Tibial nerve (tissue), 4 donors: ENCODE measurements at places on chromosomes 16 and 17.
A peak's percentile ranks its signal among the peaks of the same experiment; 100 is the strongest.

- no peak for DNase-seq
Measured at GRCh38 chr16:50440531-50440930, 71.7 kb upstream of the BRD7 start.

DNA sequence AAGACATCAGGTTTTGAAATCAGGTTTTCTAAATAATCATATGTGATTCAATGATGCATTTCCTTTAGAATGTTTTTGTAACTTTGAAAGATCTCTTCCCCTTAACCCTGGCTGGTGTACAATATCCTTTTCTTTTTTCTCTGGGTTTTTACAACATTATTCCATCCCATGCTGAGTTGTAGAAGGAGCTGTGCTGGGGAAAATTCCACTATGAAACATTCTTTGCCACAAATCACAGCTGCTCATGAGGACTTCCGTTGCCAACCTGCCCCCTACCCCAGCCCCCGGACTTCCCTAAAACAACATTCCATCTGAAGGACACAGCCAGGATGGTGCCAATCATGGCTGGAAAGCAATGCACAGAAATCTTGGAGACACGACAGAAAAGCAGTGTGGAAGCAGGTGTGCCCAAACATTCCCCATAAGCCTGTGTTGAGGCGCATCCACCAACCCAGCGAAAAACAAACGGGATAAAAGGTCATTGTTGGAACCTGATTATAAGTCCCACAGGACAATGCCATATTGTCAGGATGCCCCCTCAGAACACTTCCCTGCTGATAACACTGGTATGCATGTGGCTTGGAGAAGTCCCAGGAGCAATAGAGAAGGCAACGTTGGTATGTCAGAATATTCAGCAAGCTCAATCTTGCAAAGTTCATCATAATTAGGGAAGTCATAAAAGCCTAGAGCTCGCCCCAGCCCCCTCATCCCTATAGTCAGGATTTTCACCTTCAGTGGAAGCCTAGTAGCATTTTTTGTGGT, 475.0 kb downstream of the HS3ST3B1 start:
- DNase-seq: no peak

GRCh38 chr17:29051194-29051593, 8.3 kb downstream of the PIPOX start:
- DNase-seq: no peak

- DNase-seq: no peak
Measured at GRCh38 chr17:48071654-48072053, 23.5 kb downstream of the NFE2L1 start.

DNA sequence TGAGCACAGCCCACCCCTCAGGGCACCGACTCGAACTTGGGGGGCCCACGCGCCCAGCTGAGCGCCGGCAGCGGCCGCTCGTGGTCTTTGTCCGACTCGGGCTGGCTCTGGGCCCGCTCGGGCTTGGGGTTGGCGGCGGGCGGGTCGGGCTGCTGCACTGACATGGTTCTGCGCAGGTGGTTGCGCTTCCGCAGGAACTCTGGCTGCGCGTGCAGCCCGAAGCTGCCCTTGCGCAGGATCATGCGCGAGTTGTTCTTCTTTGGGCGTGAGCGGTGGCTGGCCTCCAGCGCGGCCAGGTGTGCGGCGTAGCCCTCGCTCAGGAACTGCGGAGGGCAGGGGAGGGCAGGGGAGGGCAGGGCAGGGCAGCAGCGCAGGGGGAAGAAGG, 11.1 kb downstream of the PIMREG start:
- no peak for DNase-seq

DNA sequence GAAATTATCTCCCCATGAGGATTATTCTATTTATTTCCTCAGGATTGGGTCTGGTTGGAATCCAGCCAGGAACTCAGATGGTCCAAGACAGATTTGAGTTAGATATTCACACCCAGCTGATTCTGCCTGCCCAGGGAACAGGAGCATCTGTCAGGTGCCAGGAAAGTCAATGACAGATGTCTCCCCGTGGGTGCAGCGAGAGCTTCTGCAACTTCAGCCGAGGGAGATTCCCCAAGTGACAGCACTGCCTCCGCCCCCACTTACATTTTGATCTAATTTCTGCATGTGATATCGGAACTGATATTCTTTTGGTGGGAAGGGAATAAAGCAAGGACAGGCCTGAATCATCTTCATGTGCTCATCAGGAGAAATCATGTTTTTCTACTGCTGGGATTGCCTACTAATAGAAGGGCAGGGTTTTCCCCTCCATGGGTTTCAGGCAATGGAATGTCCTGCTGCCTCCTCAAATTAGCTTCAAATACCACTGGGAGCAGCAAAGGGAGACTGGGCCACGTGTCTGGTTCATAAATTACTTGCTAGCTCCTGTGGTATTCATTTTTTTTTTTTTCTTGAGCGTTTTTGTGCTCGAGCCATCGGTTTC, 15.7 kb upstream of the DHX8 start:
- DNase-seq: peak; percentile 59

DNA sequence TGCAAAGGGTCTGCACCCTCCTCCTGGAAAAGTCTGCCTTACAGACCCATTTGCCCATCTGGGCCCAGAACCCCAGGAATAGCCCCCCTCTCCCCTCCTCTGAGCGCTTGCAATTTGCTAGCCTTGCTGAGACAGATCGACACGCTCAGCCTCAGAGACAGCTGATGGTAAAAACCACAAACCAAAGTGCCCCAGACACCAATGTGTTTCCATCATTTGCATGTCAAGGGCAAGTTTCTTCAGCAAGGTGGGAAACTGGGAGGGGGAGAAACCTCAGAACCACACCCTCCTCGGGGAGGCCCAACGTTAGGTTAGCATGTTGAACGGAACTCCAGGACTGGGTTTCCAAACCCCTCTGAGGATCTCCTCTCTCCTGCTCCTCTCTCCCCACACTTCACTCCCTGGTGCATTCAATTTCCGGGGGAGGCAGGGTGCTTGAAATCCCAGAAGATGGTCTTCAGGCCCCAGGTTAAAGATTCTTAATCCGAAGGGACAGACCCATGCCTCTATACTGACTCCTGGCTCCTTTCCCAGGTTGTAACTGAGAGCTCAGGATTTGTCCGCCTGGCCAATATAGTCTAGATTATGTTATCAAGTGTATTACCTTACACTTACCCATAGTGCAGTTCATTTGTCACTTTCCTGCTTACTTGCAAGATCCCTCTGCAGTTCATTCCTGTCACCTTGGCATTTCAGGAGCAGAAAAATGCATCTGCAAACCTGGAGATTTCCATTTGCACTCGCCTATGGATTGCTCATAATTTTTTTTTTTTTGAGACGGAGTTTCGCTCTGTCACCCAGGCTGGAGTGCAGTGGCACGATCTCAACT, 1.3 kb upstream of the CUEDC1 start:
- DNase-seq: no peak

GRCh38 chr17:14057591-14057990, 11.7 kb upstream of the COX10 start:
- DNase-seq: no peak

GRCh38 chr16:56263711-56264608, 72.7 kb downstream of the GNAO1 start:
- no peak for DNase-seq

DNA sequence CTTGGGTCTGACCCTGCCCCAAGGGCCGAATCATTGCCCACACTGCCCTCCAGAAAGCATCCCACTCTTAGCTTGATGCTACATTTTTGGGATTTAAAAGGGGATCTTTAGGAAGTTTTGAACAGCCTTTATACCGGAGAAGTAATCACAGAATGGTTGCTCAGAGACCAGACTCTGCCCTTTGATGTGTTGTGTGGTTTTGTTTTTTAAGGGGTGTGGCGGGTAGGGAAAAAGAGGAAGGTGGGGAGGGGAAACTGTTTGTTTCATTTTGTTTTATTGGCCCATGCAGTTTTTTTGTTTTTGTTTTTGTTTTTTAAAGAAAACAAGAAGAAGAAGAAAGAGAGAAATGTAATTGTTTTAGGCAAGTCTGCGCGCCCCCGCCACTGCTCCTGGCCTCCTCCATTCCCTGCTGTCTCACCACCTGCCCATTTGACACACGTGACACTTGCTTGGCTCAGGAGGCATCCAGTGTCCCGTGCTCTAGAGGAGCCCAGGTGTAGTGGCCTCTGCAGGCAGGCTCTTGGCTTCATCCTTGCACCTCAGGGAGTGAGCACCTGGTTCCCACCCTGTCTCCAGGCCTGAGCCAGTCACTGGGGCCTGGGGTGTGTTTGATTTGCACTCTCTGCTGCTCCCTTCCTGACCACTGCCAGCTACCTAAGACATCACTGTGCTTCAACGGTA, 35.7 kb downstream of the GNAO1 start:
- no peak for DNase-seq

DNA sequence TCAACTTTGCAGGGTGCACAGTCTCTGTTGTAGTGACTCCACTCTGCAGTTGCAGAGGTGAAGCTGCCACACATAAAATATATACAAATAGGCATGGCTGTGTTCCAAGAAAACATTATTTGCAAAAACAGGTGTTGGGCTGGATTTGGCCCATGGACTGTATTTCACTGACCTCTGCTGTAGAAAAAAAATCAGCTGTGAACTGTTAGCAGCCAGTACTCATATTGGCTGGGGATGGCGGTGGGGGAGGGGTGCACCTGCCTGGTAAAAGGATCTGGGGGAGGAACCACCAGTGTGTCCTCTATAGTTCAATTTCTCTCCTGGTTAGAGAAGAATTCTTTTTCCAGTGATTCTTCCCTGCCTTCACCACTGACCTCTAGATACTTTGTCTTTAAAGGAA, 50.0 kb downstream of the SHISA9 start:
- DNase-seq: no peak

DNA sequence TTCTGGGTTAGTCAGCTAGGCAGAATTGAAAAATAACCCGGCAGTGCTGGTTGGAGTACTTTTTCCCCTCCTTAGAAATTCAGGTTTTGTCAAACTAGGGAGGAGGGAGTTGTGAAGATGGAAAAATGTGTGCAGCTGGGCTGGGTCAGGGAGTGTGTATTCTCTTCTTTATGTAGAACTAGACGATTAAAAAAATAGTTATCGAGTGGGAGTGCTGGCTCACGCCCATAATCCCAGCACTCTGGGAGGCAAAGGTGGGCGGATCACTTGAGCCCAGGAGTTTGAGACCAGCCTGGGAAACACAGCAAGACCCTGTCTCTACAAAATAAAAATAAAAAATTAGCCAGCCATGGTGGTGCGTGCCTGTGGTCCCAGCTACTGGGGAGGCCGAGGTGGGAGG, 106.4 kb downstream of the GNAO1 start:
- no peak for DNase-seq

DNA sequence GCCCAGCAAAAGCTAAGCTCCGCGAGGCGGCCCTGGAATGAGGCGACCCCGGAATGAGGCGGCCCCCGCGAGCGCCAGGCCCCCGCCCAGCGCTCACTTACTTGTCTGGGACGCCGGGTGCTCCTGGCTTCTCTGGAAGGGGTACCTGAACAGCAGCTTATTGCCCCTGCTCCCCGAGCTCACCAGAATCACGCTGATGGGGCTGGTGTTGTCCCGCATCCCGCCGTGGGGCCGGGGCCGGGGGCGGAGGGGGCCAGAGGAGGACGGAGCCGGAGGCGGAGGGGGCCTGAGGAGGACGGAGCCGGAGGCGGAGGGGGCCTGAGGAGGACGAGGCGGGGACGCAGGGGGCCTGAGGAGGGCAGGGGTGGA, 440 bp downstream of the NPRL3 start:
- no peak for DNase-seq

DNA sequence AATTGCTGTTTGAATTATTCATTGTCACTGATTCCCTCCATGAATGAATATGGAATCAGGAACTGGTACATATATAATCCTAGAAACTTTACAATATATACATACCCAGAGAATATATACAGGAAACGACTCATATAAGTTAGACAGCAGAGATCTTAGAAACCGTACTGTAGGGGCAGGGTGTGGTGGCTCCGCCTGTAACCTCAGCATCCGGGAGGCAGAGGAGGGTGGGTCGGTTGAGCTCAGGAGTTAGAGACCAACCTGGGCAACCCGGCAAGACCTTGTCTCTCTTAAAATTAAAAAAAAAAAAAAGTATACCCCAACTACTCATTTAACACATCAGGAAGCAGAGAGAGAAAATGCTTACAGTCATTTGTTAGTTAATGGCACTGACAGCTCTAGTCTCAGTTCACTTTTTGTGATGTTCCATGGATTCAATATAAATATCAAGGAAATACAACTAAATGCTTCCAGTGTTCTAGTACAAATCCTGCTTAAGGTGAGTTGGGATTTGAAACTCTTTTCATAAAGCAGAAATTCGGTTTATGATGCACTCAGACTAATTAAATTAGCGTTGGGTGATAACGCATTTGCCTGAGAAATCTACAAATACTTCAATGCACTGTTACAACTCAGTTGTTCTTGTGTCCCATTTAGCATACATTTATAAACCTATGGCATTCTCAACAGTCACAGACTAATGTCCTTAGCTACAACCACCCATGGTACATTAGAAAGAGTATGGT, 5.6 kb downstream of the GLG1 start:
- DNase-seq: no peak

- DNase-seq: no peak
Measured at GRCh38 chr17:53719229-53719628, 103.5 kb upstream of the KIF2B start.

- no peak for DNase-seq
Measured at GRCh38 chr17:57282296-57282695, 26.0 kb downstream of the MSI2 start.

DNA sequence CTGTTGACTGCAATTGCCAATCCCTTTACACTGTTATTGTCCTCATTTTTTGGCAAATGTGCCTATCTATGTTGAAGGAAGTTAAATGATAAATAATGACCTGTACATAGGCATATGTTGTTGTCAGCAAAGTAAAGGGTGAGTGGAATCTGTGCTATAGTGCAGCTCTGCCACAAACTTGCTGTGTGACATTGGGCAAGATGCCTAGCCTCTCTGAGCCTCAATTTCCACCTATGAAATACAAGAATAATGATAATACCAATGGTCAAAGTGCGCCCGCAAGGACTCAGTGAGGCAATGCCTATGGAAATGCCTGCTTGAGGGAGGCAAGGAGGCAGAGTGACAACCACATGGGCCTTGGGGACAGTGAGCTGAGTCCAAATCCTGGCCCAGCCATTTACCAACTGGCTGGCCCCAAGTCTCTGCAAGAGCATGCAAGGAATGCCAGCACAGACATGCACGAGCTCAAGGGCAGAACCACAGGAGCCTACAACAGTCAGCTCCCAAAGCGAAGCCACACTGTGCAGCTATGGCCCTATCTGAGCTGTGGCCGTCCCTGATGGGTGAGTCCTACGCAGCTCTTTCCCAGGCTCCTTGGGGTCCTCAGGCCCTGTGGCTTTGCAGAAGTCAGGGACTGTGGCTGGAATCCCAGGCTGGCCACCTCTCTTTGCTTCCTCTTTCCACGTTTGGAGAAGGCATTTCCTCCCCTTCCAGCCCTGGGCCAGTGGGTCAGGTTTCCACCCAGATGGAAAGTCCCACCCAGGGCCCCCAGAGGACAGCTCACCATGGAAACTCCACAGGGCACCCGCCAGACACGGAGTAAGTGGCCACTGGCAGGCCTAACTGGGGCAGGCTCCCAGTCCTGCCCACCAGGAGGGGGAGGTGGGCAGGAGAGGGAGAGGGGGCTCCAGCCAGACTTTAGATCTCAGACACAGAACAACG, 82.1 kb downstream of the ZNF423 start:
- DNase-seq: no peak
